Activated T-cell treated with anti-CD3 and anti-CD28 coated beads, Interleukin-2, amount 50 U/mL, for 72 hours (primary cell): ENCODE measurements at places on chromosomes 3 and 15. TPM values are rescaled to one million over a fixed set of nuclear protein-coding genes. Genes with fewer than 3 reads are reported as not detected.

- H3K4me3 ChIP-seq, result no peak overlapping the region
- no peaks in the 10 kb centered on the region for H3K36me3 ChIP-seq
- no peak overlapping the region for H3K27ac ChIP-seq
- no peaks in the 10 kb centered on the region for H3K4me1 ChIP-seq
- H3K27me3 ChIP-seq, result no peaks in the 10 kb centered on the region
- no peak for DNase-seq
Observed at GRCh38 chr3:117696851-117697407, 987.4 kb downstream of the TUSC7 start.

Gene CNTN4
- 0.62 TPM for total RNA-seq

Gene MUC20
- 7.8 TPM for total RNA-seq

Gene PRSS50
- total RNA-seq, result 0.09 TPM

Gene CCR9
- total RNA-seq, result 0.14 TPM
